ENCODE measurements at places on chromosomes 3 and 15. TPM values are rescaled to one million over a fixed set of nuclear protein-coding genes. Genes with fewer than 3 reads are reported as not detected.

Gene KLHDC8B
- 2.1 TPM for polyA plus RNA-seq

DNA sequence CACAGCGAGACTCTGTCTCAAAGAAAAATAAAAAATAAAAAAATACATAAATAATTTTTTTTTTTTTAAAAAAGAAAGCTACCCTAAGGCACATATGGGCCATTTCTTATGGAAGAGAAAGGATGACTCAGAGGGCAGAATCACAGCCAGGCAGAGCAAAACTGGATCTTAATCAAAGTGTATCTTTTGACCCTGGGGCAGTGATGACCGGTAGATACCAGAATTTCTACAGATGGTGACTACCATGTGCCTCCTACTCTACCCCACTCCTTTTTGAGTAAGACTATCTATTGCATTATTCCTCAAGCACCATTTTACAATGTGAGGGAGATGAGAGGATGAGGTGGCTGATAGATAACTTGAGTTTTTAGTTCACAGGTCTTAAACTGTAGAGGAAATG is 26.0 kb downstream of the TARS3 start:
- no peak for DNase-seq

Gene RAB43
- polyA plus RNA-seq: 12.5 TPM

DNA sequence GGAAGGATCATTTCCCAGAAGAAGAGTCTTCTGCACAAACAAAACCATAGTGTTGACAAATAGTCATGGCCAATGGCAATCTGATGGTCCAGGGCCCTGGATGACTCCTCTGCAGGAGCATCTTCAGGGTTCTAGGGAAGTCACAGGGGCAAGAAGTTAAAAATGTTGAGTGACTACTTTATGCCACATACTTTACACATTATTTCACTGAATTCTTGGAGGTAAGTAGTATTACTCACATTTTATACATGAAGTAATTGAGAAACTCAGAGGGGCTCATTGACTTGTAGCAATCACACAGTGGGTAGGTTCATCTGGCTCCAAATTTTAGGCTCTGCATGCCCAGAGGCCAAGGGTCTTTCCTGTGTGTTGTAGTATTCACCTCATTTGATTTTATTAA is 430.2 kb upstream of the MCTP2 start:
- DNase-seq: no peak
